ENCODE measurements at places on chromosomes 1 and 21. TPM values are rescaled to one million over a fixed set of nuclear protein-coding genes. Genes with fewer than 3 reads are reported as not detected.

EVA1C gene
- 19.7 TPM for total RNA-seq

CELA2A gene
- total RNA-seq, result 0.84 TPM

CFAP126 gene
- total RNA-seq, result not detected

- no peaks in the 10 kb centered on the region for H3K4me1 ChIP-seq
- no peak for DNase-seq
- H3K27me3 ChIP-seq, result no peaks in the 10 kb centered on the region
- H3K4me3 ChIP-seq, result no peak overlapping the region
Measured at GRCh38 chr1:2939041-2939552, 82.2 kb upstream of the ACTRT2 start.

GRCh38 chr1:52055066-52055865 lies at the start of gene TXNDC12:
Gene TXNDC12 (minus strand): TSS chr1:52055191. CDS start chr1:52055096, 95 bp downstream.
- H3K27me3 ChIP-seq, result no peaks in the 10 kb centered on the region
- H3K27ac ChIP-seq, result peak within 1 kb of the TSS; percentile 95
- H3K4me3 ChIP-seq, result peak within 1 kb of the TSS; percentile 78
- H3K4me1 ChIP-seq, result peaks cover 40% of the 10 kb centered on the region
- DNase-seq, result peak; percentile 80
- H3K36me3 ChIP-seq, result peaks cover 18% of the 10 kb centered on the region

DNA sequence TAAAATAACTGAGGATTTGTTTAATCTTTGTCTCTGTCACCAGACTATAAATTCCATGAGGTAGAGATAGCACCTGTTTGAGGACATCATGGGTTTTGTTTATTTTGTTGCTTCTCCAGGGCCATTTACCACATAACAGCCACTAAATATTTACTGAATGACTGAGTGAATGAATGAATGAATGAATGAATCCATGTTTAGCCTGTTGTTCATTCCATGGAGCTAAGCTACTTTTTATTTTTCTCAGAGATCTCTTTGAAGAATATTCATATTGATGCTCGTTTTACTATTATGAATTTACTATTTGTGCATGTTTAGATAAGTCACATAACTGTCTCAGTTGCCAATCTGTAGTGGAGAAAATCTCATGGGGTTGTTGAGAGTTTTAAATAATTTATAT lies 17.7 kb downstream of the LRRC8B start:
- H3K4me3 ChIP-seq, result no peak overlapping the region
- H3K36me3 ChIP-seq, result no peaks in the 10 kb centered on the region
- DNase-seq, result no peak
- H3K4me1 ChIP-seq, result peaks cover 48% of the 10 kb centered on the region
- H3K27ac ChIP-seq, result no peak overlapping the region

DNA sequence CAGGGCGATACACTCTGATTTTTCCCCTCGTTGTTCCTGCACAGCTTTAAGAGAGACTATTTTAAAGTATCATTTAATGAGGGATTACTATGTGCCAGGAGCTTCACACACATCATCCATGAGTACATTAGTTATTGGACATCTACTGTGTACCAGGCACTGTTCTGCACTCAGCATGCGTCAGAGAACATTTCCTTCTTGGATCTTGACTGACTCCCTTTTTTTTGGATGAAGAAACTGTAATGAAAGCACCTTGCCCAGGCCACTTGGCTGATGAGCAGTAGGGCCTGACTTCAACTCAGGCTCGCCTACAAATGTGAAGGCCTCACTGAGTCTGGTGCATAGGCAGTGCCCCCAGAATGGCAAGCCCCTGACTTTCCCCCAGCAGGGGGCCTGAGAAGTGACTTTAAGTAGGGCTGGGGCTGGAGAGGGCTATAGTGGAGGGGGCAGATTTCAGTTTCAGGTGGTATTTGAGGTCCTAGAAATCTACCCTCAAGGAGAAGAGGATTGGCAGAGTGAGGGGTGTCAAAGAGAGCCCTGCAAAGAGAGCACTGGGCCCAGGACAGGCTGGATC lies 50.0 kb downstream of the PTPRU start:
- DNase-seq, result no peak
- H3K4me1 ChIP-seq, result no peaks in the 10 kb centered on the region
- H3K27me3 ChIP-seq, result no peaks in the 10 kb centered on the region
- no peaks in the 10 kb centered on the region for H3K36me3 ChIP-seq

DNA sequence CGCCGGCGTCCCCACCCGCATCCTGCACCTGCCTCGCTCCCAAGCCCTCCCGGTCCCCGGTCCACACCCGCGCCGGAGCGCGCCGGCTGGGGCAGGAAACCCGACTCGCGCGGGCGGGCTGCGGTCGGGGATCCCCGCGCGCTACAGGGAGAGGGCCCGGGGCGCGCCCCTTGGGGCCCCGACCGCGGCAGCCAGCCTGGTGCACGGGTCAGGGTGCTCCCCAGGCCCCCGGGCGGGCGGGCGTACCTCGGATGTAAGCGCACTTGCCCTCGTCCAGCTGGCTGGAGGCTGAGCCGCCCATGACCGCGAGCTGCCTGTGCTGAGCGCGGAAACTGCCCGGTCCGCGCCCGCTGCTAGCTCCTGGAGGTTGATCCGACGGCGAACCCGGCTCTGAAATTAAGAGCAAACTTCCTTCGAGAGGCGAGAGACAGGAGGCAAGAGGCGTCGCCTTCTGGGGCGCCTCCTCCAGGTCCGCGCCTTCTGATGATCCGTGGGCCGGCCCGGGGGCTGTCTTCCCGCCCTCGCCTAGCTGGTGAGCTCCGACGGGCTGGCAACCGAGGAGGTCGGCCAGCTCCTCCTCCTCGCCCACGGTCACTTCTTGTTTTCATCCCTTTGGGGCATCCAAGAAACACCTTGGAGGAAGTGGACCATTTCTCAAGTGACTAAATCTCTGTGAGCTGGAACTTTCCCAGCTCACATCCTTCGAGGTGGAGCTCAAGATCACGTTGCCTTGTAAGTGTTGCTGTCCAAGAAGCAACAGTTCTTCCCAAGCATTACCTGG lies at the start of gene NIBAN1:
TSS of gene NIBAN1 (minus strand) at position 453 of the 781 bp plus-strand sequence. CDS start at position 301, 152 bp downstream.
- peak within 1 kb of the TSS; percentile 87 for H3K27ac ChIP-seq
- DNase-seq, result peak; percentile 83
- peak within 1 kb of the TSS; percentile 91 for H3K4me3 ChIP-seq
- no peaks in the 10 kb centered on the region for H3K36me3 ChIP-seq

DNA sequence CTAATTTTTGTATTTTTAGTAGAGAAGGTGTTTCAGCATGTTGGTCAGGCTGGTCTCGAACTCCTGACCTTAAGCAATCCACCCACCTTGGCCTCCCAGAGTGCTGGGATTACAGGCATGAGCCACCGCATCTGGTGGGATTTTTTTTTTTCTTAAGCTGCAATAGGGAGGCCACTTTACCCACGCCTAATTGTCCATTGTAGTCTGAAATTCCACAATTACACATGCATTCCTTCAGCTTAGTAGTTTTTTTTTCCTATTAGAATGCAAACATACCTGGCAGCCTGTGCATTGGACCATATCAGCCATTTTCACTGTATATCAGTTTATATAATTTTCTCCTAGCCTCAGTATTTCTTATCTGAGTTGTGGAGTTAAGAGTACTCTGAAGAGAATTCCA lies 186.8 kb downstream of the LMX1A start:
- H3K36me3 ChIP-seq, result no peaks in the 10 kb centered on the region
- peaks cover 13% of the 10 kb centered on the region for H3K27me3 ChIP-seq
- H3K4me1 ChIP-seq, result no peaks in the 10 kb centered on the region
- H3K4me3 ChIP-seq, result no peak overlapping the region

DNA sequence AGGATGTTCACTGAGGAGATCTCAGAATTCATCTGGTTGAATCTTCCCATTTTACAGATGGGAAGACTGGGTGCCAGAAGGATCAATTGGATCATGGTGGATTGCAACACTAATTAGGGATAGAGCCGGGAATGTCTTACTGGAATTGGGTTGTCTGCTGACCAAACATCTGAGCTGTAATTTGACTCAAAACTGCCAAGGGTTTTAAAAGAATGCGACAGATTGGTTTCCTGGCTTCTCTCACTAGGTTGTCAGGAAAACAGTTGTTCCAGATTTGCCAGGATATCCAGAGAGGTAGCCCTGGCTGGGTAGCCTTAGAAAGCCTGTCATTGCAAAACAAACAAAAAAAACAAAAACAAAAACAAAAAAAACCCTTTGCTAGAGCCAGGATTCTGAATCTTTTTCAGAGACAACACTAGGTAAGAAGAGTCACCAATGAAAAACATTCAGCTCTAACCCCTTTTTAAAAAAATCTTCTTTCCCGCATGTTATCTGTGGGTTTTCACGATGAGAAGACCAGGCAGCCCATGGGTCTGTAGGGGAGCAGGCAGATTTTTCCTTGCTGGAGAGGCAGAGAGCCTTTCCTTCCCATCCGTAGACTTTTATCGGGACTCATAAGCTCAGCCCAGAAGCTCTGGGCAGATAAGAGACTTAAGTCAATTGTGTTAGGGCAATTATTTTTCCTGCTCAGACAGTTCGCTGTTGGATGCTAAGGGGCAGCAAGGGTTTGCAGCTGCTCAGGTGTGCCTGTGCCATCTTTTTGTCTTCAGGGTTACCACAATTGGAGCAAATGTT lies 418.9 kb downstream of the PRDM2 start:
- no peak for DNase-seq
- no peak overlapping the region for H3K27ac ChIP-seq
- no peaks in the 10 kb centered on the region for H3K4me1 ChIP-seq
- H3K36me3 ChIP-seq, result no peaks in the 10 kb centered on the region
- no peak overlapping the region for H3K4me3 ChIP-seq

DNA sequence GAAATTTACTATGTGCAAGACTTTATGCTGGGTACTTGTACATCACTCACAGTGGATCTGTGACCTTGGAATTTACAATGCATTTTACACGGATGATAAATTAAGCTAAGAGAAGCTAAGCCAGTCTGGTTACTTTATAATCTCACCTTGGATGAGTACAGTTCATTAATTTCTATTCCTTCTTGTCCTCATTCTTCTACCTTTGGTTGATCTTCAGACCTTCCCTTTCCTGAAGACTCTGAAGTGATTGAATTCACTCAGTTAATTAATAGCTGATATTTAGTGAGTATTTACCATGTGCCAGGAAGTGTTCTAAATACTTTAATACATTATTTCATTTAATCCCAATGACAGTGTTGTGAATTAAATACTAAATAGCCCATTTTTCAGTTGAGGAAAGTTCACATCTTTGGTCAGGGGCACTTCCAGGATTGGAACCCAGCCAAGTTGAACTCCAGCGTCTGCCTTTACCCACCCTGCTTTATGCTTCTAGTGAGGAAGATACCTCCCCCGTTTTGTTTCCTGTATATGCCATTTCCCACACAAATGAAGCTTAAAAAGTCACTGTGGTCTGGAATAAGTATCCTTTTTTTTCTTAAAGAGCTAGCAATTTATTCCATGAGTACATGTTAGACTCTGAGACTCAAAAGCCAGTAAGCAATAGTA lies 146.6 kb downstream of the TLR5 start:
- peaks cover 25% of the 10 kb centered on the region for H3K4me1 ChIP-seq
- no peaks in the 10 kb centered on the region for H3K27me3 ChIP-seq
- no peak overlapping the region for H3K4me3 ChIP-seq
- no peak for DNase-seq
- H3K36me3 ChIP-seq, result peaks cover 23% of the 10 kb centered on the region
- no peak overlapping the region for H3K27ac ChIP-seq

DNA sequence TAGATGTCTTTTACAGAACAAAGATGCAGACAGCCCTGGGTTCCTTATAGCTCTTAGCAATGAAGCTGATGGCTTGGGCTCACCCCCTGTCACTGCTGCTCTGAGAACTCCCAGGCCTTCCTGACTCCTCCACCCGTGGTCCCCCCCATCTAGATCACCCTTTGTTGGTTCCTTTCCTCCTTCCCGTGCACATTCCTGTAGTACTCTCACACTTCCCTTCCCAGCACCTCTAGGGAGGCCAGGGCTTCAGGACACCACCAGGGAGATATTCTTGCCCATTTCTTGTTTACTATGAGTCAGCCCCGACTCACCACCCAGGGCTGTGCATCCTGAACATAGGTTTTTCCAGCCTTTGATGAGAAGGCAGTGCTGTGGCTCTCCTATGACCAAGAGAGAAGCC lies 14.4 kb upstream of the NOS1AP start:
- no peaks in the 10 kb centered on the region for H3K27me3 ChIP-seq
- DNase-seq, result no peak
- H3K4me1 ChIP-seq, result peaks cover 6% of the 10 kb centered on the region

DNA sequence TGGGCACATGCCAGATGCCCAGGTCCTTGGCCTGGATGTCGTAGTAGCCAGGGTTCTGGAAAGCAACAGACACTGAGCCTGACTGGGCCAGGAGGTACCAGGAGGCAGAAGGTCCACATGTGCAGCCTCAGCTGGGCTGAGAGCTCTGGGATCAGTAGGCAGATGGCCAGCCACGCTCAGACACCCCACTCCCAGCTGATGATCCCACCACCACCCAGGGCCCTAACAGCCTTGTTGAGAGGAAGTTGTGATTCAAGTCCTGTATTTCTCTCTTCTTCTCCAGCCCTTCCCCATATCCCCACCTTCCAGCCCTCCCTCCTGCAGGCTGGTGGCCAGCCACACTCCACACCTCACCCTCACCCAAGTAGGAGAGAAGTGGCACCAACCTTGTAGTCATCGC lies 4.0 kb downstream of the ITLN2 start:
- DNase-seq, result no peak
- H3K27ac ChIP-seq, result no peak overlapping the region
- H3K4me1 ChIP-seq, result peaks cover 26% of the 10 kb centered on the region
- H3K36me3 ChIP-seq, result no peaks in the 10 kb centered on the region

- H3K36me3 ChIP-seq, result no peaks in the 10 kb centered on the region
- DNase-seq, result no peak
- H3K27me3 ChIP-seq, result no peaks in the 10 kb centered on the region
- H3K27ac ChIP-seq, result no peak overlapping the region
- no peak overlapping the region for H3K4me3 ChIP-seq
- peaks cover 8% of the 10 kb centered on the region for H3K4me1 ChIP-seq
Measured at GRCh38 chr1:8939362-8939995, 6.2 kb upstream of the CA6 start.

GRCh38 chr1:80369780-80370179 lies 1363.2 kb upstream of the ADGRL4 start:
- no peak overlapping the region for H3K27ac ChIP-seq
- H3K27me3 ChIP-seq, result no peaks in the 10 kb centered on the region
- no peaks in the 10 kb centered on the region for H3K4me1 ChIP-seq
- H3K4me3 ChIP-seq, result no peak overlapping the region
- DNase-seq, result no peak
